ENCODE measurements at places on chromosomes 5 and 9.
A peak's percentile ranks its signal among the peaks of the same experiment; 100 is the strongest.

DNA sequence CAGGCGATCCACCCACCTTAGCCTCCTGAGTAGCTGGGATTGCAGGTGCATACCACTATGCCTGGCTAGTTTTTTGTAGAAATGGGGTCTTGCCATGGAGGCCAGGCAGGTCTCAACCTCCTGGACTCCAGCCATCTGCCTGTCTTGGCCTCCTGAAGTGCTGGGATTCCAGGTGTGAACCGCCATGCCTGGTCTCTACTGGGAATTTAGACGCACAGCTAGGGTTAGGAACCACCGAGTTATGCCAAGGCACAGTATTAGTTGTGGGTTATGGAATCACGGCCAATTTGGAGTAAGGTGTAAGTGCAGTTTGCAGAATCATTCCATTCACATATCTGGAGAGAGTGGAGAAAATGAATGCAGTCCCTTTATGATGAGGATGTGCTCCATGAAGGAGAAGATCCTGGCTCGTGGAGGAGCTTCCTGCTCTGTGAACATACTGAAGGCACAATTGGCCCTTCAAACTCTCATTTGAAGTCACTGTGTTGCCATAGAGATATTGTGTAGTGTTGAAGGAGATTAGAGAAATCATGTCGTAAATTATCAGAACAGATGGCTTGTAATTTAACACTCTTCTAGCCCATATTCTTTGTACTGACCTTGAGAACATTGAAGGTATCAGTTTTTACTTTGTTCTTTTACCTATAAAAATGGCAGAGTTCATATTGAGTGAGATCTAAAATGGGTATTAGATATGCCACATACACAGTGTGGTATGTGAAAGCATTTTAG is 18.8 kb downstream of the TRIO start:
- no peak for DNase-seq

DNA sequence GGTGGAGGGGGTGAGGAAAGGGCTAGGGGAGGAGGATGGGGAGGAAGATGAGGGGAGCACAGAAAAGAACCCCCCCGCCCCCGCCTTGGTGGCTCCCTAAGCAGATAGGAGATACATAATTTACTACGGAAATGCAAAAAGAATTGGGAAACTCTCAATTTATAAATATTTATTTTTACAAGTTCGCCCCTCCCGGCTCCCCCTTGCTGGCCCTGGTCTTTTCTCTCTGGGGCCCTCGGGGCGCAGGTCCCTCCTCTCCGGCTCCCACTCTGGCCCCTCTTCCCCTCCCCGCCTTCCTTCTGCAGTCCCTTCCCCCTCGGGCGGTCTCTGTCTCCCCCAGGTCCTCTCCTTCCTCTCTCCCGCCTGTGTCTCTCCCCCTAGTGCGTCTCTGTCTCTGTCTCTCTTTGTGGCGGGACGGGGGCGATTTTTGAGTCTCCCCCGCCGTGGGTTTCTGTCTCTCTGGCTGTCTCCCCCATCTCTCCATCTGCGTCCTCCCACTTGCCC is 173.6 kb upstream of the IER5L start:
- no peak for DNase-seq

GRCh38 chr9:108973895-108974294 is 39.4 kb downstream of the CTNNAL1 start:
- no peak for DNase-seq

DNA sequence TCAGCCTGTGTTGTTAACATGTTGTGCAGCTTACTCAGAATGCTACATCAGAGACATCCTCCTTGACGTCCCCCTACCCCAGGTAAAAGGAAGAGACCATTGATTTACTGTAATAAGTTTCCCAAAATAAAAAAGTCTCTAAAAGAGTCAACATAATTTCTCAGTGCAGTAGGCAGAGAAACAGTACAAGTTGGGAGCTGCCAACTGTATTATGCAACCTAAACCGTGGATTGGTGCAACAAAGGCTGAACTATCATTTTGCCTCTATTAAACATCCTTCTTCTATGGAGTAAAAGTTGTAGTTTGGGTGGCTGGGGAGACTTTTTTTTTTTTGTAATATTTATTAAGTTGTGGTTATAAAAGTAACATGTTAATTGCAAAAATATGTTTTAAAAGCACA is 208.0 kb downstream of the NR3C1 start:
- DNase-seq: no peak

- DNase-seq: no peak
These were observed 617 bp upstream of the PTPRD start for GRCh38 chr9:10613419-10613818.

DNA sequence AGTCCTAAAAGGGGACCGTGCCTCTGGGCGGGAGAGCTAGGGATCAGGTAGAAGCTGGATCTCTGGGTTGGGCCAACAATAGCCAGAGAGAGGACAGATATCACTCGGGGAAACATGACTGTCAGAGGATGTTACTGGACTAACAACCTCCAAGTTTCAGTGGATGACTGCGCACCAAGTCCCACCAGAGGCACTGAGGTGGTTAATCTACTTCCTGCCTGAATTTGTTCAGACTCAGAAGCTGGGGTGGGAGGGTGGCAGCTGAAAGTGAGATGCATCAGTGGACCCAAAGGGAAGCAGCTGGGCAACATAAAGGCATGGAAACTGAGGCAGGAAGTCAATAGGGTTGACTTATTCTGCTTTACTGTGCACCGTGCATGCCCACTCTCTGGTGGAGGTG is 130.1 kb upstream of the SLC44A1 start:
- no peak for DNase-seq

DNA sequence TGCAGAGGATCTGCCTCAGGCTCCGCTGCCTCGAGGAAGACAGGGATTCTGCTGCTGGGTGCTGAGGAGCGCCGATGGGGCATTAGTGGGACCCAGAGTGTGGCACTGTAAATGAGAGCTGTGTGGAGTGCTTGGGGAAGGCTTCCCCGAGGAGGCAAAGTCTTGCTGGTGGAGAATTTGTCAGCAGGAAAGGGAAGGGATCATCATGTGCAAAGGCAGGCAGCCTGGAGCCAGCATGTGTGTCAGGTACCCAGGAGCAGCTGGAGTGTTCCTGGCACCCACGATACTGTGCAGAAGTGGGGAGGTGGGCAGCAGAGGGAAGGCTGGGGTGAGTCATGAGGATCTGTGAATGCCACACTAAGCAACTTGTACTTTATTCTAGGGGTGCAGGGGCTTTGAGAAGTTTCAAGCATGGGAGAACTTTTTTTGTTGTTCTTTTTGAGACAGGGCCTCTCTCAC is 12.3 kb downstream of the B4GALT7 start:
- no peak for DNase-seq

DNA sequence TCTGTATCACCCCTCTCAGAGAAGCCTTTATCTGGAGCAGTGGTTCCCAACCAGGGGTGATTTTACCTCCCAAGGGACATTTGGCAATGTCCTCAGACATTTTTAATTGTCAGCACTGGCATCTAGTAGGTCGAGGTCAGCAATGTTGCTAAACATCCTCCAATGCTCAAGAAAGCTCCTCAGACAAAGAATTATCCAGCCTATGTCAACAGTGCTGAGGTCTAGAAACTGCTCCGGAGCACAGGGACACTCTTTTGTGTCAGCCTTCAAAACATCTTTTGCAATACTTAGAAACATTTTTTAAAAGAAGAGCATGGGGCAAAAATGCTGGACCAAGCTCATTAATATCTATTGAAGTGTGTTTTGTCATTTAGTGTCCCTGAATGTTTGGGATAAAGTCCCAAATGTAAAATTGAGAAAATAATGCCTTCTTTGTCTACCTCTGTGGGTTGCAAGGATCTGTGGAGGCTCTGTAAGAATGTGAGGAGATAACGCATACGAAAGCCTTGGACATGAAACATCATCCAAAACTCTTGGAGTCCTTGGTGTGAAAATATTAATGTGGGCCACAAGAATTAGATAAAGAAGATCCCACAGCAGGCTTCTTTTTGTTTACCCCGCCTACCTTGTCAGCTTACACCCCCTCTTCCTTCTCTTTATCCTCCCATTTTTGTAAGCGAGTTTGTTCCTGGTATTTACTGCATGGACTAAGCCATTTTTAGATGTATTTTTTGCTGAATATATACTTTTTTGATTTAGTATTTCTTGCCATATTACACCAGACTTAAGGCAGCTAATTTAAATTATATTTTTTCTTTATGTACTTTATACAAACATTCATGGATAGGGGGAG is 193.5 kb downstream of the CD180 start:
- DNase-seq: no peak

- no peak for DNase-seq
These were observed 64.0 kb upstream of the SPATA31C2 start for GRCh38 chr9:88202321-88202720.

DNA sequence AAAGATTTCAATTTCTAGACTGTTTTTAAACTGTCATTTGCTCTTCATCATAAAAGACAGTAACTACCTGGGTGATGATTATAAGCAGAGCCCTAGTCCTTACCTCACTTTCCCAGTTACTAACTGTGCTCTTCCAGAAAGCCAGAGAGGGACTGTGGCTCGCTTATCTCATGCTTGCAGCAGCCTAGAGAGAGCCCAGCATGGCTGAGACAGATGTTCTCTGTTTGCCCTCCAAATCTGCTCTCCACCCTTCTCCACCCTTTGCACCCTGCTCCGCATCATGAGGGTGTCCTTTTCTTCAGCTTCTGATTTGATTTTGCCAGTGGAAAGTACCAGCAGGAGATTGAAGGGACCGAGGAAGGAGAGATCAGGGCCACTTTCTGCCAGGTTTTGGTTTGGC is 61.2 kb upstream of the SELENOP start:
- no peak for DNase-seq

- no peak for DNase-seq
These were observed 57.3 kb upstream of the CPLX2 start for GRCh38 chr5:175813943-175814630.

- DNase-seq: no peak
These were observed 20.7 kb upstream of the EGFLAM start for GRCh38 chr5:38237681-38238080.

GRCh38 chr9:68702493-68702892 is 2.5 kb upstream of the PIP5K1B start:
- no peak for DNase-seq

DNA sequence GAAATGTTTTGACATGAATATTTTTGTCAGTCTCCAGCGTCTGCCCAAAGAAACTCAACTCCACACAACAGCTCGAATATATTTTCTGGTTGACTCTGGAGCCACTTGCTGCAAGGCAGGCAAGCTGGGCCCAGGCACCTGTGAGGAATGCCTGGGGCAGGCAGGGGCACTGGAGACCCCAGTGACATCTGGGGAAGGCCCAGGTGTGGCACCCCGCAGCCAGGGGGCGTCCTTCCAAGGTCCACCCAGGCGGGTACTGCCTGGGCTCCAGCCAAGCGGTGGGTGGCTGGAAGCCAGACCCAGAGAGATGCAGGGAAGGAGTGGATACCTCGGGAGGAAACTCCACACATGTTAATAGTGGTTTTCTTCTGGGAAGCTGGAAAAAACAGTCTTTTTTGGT is 125.9 kb downstream of the PHF2 start:
- no peak for DNase-seq

- DNase-seq: no peak
These were observed 8.9 kb downstream of the SPEF2 start for GRCh38 chr5:35626553-35626952.

GRCh38 chr5:1975898-1976765 is 93.4 kb upstream of the IRX4 start:
- DNase-seq: no peak

GRCh38 chr5:176485176-176485575 is 37.0 kb downstream of the FAF2 start:
- DNase-seq: no peak

- no peak for DNase-seq
These were observed 43.6 kb upstream of the RAD23B start for GRCh38 chr9:107239474-107239873.

DNA sequence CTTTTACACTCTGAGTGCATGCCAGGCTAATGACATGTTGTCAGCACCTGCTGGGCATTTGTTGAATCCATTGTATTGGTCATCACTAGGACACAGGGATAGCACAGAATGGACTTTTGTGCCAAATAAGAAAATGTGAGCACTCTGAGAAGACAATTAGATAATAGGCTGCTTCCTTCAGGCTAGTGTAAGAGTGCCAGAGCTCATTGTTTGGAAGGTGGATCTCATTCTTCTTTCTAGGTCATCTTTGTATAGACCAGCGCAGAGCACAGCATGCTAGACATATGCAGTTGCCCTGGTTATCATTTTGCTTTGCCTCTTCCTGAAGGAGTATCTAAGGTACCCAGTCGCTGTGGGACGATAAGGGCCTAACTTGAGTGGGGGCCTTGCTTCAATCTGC is 493.4 kb upstream of the COX7C start:
- no peak for DNase-seq

DNA sequence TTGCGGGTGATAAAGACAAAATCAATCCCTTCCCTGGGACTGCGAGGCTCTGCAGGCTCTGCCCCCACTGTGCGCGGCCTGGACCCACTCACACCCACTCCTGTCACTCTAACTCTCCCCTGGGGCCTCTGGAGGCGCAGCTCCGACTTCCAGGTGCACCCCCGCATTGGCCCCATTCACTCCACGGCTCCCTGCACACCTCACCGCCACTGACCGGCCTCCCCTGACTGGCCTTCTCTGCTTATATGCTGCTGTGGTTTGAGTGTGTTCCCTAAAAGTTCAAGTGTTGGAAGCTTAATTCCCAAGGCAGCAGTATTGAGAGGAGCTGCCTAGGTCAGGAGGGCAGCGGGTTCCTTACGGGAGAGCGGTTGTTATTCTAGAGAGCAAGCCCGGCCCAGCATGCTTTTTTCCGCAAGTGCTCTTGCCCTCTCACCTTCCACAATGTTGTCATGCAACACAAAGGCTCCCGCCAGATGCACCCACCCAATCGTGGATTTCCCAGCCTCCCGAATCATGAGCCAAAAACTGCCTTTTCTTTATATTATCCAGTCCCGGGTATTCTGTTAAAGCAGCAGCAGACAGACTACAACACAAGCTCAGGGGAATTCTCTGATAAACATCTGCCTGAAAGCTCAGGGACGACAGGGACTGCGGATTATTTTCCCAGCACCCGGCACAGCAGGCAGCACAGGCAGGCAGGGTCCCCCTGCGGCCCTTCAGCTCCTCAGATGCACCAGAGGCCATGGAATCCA is 73.5 kb upstream of the LRRTM2 start:
- DNase-seq: no peak

DNA sequence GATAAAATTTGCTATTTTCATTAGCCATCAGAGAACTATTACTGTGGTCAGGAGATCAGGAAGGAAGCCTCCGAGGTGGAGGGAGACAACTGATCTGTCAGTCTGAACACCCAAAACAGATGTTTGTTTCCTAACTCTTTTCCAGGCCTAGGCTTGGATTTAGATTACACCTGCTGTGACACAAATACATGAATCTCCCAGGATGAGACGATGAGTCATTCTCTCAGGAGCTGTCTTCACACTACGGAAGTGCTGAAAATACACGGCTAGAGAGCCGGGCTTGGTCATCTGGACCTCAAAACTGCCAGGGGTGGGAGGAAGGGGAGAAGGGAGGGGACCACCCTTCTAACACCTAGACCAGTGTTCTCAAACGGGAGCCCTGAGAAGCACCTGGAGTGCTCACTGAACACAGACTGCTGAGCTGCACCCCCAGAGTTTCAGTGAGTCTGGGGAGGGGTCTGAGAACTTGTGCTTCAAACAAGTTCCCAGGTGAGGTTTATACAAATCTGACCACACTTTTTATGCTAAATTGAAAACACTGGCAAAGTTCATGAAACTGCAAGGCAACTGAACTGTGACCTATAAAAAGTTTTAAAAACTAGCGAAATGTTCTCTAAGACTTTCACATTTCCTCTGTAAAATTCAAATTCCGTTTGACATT is 80.3 kb upstream of the EQTN start:
- no peak for DNase-seq

- DNase-seq: no peak
These were observed 139.6 kb downstream of the YIPF5 start for GRCh38 chr5:144030904-144031303.

GRCh38 chr5:128216860-128217531 is 133.4 kb downstream of the SLC12A2 start:
- DNase-seq: peak; percentile 80
